Cardiac muscle cell (in vitro differentiated cells and primary cell): ENCODE measurements at places on chromosomes 4 and X. TPM values are rescaled to one million over a fixed set of nuclear protein-coding genes. Genes with fewer than 3 reads are reported as not detected.
A peak's percentile ranks its signal among the peaks of the same experiment; 100 is the strongest.

- no peak overlapping the region for H3K27ac ChIP-seq
- H3K4me1 ChIP-seq: no peaks in the 10 kb centered on the region
- no peak for DNase-seq
These were observed 57.8 kb downstream of the PPP1R2C start for GRCh38 chrX:42720209-42720608.

GRCh38 chrX:118116713-118117550, at the start of gene KLHL13:
Gene KLHL13 (minus strand): TSS chrX:118116810. CDS start chrX:118028473, 88,337 bp downstream.
- peak within 1 kb of the TSS; percentile 80 for H3K27ac ChIP-seq
- H3K4me1 ChIP-seq: no peaks in the 10 kb centered on the region
- H3K4me3 ChIP-seq: peak within 1 kb of the TSS; percentile 53
- no peaks in the 10 kb centered on the region for H3K27me3 ChIP-seq
- H3K36me3 ChIP-seq: no peaks in the 10 kb centered on the region

PRKG2 gene
- 0.32 and 0.54 TPM in 2 replicates for total RNA-seq

DNA sequence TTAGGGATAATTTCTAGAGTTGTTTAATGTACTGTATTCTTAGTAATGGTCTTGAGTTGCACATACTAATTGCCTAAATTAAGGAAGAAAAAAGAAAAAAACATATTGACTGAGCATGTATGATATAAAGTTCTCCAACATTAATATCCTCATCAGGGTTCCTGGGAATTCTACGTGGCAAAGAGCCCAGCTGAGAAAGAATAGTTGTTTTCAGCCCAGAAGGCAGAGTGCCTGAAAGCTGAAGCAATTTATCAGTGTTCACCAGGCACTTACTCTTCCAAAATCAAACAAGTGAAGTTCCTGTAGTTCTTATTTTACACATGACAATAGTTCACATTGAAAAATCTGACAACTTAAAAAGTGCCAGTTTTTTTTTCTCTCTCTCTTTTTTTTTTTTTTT, 27.7 kb downstream of the YIPF7 start:
- H3K4me1 ChIP-seq: no peaks in the 10 kb centered on the region
- H3K36me3 ChIP-seq: no peaks in the 10 kb centered on the region
- H3K27ac ChIP-seq: no peak overlapping the region
- DNase-seq: no peak
- H3K4me3 ChIP-seq: no peak overlapping the region

GRCh38 chr4:66906314-66906713, 639.0 kb downstream of the CENPC start:
- DNase-seq: peak; percentile 38
- no peaks in the 10 kb centered on the region for H3K27me3 ChIP-seq
- H3K27ac ChIP-seq: no peak overlapping the region
- no peaks in the 10 kb centered on the region for H3K36me3 ChIP-seq
- no peak overlapping the region for H3K4me3 ChIP-seq

DNA sequence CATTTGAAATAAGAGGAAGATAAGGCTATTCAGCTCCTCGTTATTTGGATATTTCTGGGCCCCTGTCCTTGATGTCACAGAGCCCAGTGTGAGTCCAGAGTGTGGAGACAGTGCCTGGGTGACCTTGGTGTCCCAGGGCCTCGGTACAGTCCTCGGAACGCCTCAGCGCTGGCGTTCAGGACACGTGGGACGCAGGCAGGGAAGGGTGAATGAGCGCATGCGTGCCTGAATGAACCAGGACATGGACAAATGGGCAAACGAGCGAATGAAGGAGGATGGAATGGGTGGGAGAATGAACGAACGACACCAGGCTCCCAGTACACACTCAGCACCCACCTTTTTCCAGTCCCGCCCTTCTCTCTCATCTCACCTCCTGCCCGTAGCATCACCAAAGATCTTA, 44.2 kb downstream of the EVC start:
- DNase-seq: no peak
- no peaks in the 10 kb centered on the region for H3K36me3 ChIP-seq
- no peak overlapping the region for H3K4me3 ChIP-seq
- no peak overlapping the region for H3K27ac ChIP-seq
- no peaks in the 10 kb centered on the region for H3K4me1 ChIP-seq

FGB gene
- 0.48 and 1.9 TPM in 2 replicates for total RNA-seq

FATE1 gene
- 0.15 and 0.18 TPM in 2 replicates for total RNA-seq

GRCh38 chr4:52098618-52099017, 47.5 kb downstream of the SPATA18 start:
- peaks cover 28% of the 10 kb centered on the region for H3K4me1 ChIP-seq
- H3K27me3 ChIP-seq: no peaks in the 10 kb centered on the region
- H3K36me3 ChIP-seq: no peaks in the 10 kb centered on the region
- no peak overlapping the region for H3K27ac ChIP-seq
- no peak overlapping the region for H3K4me3 ChIP-seq
- DNase-seq: peak; percentile 13

DNA sequence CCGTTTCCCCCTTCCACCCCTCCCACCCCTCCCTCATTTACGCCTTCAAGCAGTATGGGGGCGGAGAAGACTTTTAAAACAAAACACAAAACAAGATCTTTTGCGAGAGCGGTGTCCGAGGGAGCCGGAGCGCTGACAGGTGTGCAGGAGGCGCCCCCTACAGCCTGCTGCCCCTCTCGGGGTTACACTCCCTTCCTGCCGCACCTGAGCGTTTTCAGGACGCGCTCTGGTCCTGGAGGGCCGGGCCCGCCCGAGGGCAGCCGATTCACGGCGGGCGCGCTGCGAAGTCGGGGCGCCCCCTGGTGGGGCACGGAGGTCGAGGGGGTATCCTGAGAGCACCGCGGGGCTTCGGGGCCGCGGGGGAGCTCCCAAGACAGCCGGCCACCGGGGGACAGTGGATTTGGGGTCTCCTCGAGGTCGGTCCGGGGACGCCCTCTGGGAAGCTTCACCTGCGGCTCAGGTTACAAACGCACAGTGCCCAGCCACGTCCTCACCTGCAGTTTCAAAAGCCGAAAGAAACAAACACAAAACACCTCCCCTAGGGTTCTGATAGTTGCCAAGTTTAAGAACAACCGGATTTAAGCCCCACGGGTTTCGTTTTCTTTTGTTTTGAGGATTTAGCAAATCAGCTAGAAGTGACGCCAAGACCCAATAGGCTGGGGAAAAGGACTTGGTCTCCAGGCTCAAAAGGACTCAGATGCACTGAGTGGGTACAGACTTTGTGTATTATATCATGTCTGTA, 8.0 kb upstream of the NEUROG2 start:
- no peaks in the 10 kb centered on the region for H3K36me3 ChIP-seq
- H3K27ac ChIP-seq: no peak overlapping the region
- no peaks in the 10 kb centered on the region for H3K4me1 ChIP-seq
- peak; percentile 29 for DNase-seq
- peak overlapping the region; percentile 22 for H3K4me3 ChIP-seq

DNA sequence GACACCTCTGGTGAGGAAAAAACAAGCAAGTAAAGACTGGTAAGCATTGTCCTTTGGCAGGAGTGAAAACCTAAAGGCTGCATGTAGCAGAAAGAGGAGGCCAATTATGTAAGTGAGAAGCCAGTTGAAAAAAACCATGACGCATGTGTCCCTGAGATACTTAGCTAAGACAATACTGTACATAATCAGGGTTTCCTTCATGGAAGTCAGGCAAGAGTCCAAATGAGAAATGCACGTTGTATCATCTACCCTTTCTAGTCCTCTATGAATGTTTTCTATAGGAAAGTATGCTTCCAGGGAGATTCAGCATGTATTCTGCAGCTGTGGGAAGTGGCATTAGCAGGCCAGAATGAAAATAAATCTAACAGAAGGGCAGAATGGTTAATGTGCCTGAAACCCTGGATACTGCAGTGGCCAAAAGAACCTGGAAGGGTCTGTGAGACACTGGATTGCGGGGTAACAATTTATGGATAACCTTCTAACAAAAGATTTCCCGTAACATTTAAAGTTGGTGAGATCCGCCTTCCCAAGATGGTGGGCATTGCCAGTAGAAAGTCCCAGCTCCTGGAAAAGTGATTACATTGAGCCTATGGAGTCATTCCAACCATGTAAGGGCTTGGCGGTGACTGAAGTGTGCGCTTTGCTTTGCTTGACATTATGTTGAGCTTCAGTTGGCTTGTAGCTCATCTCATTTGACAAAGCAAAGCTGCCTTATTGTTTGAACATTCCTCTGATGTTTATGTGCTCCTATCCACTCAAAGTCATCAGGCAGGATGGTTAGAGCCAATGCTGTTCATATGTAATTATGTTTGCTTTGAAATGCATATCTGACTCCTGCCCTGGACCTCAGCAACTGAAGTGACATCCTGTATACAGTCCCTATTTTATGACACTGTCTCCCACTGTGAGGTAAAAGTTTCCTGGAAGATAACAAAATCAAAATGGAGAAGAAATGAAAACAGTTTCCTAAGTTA, 200.4 kb downstream of the ARHGAP24 start:
- no peaks in the 10 kb centered on the region for H3K36me3 ChIP-seq
- no peak overlapping the region for H3K4me3 ChIP-seq
- H3K4me1 ChIP-seq: no peaks in the 10 kb centered on the region
- DNase-seq: peak; percentile 12
- H3K27ac ChIP-seq: no peak overlapping the region

DNA sequence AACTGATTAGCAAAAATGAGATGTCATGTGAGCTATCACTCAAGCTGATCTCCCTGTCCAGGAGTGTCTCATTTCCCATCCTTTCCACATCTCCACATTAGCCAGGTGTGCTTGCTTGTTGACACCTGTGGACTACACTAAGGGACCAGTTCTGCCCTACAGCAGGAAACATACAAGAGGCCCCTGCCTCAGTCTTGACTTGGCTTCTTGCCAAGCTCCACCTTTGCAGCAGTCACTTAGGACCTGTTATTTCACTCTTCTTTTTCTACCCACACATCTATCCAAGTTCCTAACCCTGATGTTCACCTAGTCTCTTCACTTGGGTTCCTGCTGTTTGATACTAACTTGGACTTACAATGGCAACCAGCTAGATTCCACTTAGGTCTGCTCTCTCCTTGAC, 13.2 kb downstream of the FRMD7 start:
- H3K27ac ChIP-seq: no peak overlapping the region
- DNase-seq: no peak
- peaks cover 5% of the 10 kb centered on the region for H3K4me1 ChIP-seq
- no peaks in the 10 kb centered on the region for H3K27me3 ChIP-seq

SLC2A9 gene
- total RNA-seq: 0.42 and 0.95 TPM in 2 replicates

GRCh38 chr4:72375073-72375736, 193.8 kb downstream of the ADAMTS3 start:
- peaks cover 8% of the 10 kb centered on the region for H3K4me1 ChIP-seq
- no peak overlapping the region for H3K4me3 ChIP-seq

- no peaks in the 10 kb centered on the region for H3K4me1 ChIP-seq
- no peak overlapping the region for H3K27ac ChIP-seq
- no peaks in the 10 kb centered on the region for H3K27me3 ChIP-seq
- no peaks in the 10 kb centered on the region for H3K36me3 ChIP-seq
- no peak for DNase-seq
- H3K4me3 ChIP-seq: no peak overlapping the region
These were observed 60.8 kb upstream of the CBR4 start for GRCh38 chr4:169070895-169071218.

- no peaks in the 10 kb centered on the region for H3K36me3 ChIP-seq
- peaks cover 30% of the 10 kb centered on the region for H3K4me1 ChIP-seq
- H3K4me3 ChIP-seq: no peak overlapping the region
- H3K27ac ChIP-seq: peak overlapping the region; percentile 15
These were observed 14.0 kb downstream of the RTL5 start for GRCh38 chrX:72117636-72118210.

DNA sequence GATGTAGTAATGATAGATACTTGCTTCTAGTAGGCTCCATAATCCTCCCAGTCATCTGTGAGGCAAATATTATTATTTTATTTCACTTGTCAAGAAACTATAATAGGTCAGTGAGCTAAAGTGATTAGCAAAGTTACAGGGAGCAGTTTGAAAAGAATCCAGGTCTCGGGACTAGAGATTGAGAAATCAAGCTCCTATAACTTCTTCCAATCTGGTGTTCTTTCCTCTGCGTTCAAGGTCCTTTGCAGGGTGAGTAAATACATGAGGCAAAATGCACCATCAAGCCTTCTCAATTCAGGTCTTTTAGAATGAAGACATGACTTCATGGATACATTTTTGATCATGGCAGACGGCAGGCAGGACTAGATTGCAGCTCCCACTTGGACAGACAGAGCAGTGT, 150.4 kb downstream of the FRAS1 start:
- no peaks in the 10 kb centered on the region for H3K36me3 ChIP-seq
- DNase-seq: no peak
- no peak overlapping the region for H3K27ac ChIP-seq
- no peaks in the 10 kb centered on the region for H3K27me3 ChIP-seq
- H3K4me1 ChIP-seq: no peaks in the 10 kb centered on the region
- no peak overlapping the region for H3K4me3 ChIP-seq
